Retina (tissue), 1 donor: ENCODE measurements at places on chromosomes 13 and 19.

GRCh38 chr19:48896191-48896720 is 2.3 kb downstream of the TULP2 start:
- DNase-seq, result peak; percentile 44

GRCh38 chr19:6044056-6044805 is 66.1 kb downstream of the RFX2 start:
- no peak for DNase-seq

DNA sequence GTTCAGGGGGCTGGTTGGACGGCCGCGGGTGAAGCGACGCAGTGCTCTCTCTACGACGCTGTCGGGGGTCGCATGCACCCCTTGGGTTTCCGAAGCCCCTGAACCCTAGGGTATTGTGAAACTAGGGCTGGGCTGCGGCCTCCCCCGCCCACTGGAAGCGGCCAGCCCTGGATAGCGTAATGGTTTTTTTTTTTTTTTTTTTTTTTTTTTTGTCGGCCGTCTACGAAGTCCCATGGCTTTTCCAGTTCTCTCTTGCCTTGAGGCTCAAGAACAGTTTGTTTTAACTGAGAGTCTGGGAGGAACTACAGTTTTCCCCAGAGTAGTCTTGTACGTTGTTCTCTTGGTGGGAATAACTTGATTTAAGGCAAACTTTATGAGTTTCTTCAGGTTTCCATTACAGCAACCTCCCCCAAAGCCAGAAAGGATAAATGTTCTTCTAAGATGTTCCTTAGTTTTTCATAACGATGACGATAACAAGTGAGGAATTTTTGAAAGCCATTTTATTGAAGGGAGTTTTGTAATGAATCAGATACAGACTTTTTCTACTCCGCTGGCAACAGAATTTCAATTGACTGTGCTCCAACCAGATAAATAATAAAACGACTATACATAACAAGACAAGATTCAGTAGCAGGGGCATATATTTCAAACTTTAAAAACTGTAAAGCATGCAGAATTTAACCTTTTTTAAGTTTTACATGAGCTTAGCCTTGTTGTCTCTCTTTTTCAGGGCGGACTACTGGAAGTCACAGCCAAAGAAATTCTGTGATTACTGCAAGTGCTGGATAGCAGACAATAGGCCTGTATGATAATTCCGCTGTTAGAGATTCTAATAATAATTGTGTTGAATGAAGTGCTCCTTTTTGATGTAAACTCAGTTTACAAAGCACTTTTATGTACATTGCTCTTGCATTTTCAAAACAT is 867 bp downstream of the WBP4 start:
- DNase-seq, result no peak

- no peak for DNase-seq
Observed at GRCh38 chr13:80086304-80086721, 254.6 kb downstream of the SPRY2 start.

GRCh38 chr13:40082639-40083038 is 427.2 kb downstream of the COG6 start:
- DNase-seq, result no peak

DNA sequence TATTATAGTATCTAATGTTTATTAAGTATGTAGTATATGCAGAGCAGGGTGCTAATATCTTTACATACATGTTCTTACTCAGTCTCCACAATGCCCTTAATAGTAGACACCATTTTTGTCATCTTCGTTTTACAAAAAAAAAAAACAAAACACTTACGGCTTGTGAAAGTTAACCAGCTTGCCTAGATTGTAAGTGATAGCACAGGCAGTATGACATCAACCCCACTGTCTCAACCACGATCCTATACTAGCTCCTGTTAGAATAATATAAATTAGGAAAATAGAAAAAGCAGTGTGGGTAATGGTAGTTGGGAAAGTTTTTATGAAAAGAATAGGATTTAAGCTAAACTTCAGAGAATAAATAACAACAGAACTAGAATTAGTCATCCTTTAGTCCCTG is 34.3 kb downstream of the MICU2 start:
- no peak for DNase-seq
